ENCODE measurements at places on chromosomes 2 and 18. TPM values are rescaled to one million over a fixed set of nuclear protein-coding genes. Genes with fewer than 3 reads are reported as not detected.
A peak's percentile ranks its signal among the peaks of the same experiment; 100 is the strongest.

DNA sequence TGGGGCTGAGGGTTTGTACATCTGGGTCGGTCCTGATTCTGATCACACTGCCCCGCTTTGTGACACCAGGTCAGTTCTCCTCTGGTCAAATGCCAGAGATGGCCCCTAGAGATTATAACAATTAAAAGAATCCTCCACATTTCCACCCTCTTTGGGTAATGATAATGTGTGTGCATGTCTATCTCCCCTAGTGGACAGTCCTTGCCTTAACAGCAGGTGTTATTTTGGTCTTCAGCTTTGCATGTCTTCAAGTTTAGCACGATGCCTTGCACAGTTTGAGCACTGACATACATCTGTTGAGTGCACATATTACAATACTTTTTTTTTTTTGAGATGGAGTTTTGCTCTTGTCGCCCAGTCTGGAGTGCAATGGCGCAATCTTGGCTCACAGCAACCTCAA is 25.7 kb upstream of the COX7A2L start:
- DNase-seq: no peak

DNA sequence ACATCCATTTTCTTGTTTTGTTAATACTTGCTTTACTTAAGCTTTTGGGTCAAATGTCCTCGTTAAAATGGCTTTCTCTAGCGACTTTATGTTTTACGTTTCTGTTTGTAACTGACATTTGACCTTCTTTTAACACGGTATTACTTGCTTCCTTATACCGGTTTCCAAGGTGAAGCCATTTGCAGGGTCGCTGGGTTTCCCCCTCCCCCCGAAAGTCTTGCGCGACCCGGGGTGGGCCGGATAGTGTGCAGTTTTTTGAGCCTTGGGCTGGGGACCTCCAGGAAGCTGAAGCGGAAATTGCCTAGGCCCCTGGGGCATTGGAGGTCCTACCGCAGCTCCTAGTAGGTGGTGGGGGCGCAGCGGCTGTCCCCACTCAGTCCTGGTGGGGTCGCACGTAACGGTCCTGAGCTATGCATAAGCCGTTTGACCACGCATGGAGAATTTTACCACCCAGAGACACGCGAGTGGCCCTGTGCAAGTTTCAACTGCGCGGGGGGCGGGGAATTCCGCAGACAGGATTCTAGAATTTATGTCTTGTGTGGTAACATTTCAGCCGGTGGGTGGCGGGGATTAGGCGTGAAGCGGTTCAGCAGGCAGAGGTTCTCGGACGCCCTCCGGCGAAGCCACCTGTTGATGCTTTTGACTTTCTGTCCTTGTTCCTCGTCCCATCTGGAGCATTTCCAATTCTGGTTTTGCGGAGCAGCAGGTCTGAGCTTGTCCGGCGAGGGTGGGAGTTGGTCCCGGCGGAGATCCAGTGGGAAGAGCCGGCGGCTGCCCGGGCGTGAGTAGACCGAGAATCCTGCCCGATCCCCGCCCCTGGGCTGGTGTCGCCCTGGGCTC is 2.4 kb downstream of the CFLAR start:
- peak; percentile 76 for DNase-seq

DNA sequence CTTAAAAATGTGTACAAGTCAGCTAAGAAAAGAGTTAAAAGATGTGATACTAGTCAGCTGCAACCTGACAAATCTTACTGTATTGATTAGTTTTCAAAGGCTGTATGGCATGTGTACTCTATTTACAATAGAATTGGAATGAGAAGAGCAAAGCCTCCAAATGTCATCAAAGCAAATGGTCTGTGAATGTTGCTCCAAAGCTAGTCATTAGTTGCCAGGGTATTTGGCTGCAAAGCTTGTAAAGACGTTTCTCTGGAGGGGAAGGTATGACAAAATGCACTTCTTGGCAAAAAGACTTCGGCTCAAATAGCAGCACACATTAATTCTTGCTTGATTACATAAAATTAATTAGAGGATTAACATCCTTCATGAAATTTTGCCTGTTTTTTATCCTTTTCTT is 59.3 kb downstream of the ETAA1 start:
- peak; percentile 88 for DNase-seq

GRCh38 chr18:56649996-56650395 is 1.2 kb upstream of the WDR7 start:
- no peak for DNase-seq

Gene MDH1
- 436 TPM for polyA plus RNA-seq

Gene GPR39
- polyA plus RNA-seq: 1.4 TPM

- peak; percentile 27 for DNase-seq
Observed at GRCh38 chr2:175036582-175037018, 31.4 kb upstream of the CHN1 start.

GRCh38 chr2:70128005-70128404 is 40.7 kb downstream of the PCBP1 start:
- DNase-seq: no peak

DNA sequence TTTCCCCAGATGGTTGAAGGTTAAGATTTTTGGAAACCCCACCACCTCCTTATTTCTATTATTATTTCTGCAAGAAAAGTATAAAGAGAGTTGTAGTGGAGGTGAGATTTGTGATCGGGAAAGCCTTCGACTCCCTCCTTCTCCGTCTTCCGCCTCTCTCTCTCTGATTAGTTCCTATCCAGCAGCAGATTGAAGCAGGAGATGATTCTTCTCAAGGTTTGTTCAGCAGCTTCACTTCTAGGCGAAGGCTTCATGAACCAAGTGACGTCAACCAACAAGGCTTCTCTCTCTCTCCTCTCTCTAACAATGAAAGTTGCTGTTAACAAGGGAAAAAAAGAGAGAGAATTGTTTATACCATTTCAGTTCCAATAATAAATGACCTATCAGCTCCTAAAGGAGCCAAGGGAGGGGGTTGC is at the start of gene BAZ2B:
BAZ2B (minus strand) TSS at position 263 of the 416 bp plus-strand sequence. CDS start 137,829 bp downstream, outside the sequence.
- DNase-seq: no peak

DNA sequence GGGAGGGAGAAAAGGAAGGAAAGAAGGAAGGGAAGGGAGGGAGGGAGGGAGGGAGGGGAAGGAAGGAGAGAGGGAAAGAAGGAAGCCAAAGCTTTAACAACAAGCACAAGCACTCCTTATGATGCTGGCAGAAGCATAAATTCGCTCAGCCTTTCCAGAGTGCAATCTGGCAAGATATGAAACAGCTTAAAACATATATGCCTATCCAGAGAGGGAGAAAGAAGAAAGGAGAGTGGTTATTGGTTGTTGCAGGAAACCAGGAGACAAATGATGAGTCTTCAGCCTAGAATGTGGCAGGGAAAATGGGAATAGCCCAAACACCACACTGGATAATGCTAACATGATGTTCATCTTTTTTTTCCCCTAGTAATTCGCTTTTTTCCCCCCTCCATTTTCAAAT is 64.0 kb downstream of the STPG4 start:
- no peak for DNase-seq

- DNase-seq: no peak
Observed at GRCh38 chr2:57160976-57161375, 885.6 kb upstream of the VRK2 start.

Gene PDK1
- 6.7 TPM for polyA plus RNA-seq

Data from spinal cord (tissue), 10 donors.